Brain microvascular endothelial cell (primary cell): ENCODE measurements at places on chromosomes 6 and 20.

DNA sequence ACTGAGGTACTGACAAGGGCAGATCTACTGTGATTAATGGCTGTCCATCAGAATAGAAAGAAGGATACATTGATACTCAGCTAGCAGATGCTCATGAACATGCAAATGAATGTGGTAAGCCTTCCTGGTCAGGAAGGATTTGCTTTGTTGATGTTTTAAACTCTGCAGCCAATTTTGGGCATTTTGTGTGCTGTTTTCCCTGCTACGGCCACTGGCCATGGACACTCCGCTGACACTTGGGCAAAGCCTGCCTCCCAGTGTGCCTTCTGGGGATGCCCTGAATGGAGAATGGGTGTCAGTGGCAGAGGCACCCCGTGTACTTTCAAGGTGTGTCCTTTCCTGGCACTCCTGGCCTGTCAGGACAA, 113.1 kb downstream of the SOBP start:
- no peak for DNase-seq

DNA sequence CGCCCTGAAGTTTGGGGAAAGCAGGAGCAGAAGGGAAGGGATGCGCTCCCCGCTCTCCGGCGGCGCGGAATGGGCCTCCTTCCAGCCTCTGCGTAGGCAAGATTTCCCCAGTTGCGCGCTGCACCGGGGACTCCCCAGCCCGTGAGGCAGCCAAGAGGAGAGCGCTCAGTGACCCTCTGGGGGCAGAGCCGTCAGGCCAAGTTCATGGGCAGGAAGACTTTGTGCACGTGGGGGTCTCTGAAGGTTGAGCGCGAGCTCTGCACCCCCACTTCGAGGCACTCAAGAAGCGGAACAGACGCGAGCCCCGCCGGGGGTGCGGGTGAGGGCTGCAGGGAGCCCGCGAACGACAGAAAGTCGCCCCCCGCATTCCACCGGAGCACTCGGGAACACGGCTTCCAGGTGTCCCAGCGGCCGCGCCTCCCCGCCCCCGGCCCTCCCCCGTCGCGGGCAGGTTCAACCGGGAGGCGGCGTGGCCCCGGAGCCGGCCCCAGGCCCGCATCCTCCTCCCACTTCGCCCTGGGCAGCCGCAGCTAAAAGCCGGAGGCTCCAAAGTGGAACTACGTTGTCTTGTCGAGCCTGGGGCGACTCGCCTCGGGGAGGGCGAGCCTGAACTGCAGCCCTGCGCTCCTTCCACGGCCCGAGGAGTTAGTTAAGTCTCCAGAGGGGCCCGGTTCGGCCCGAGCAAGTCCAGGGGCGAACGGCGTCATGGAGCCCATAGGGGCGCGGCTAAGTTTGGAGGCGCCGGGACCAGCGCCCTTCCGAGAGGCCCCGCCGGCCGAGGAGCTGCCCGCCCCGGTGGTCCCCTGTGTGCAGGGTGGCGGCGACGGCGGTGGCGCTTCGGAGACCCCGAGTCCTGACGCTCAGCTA, at the start of gene PPP1R3G:
Gene PPP1R3G, plus strand, starts transcription at position 561 of the 867 bp plus-strand sequence. Its CDS starts 145 bp downstream, at position 706.
- DNase-seq, result peak; percentile 35

DNA sequence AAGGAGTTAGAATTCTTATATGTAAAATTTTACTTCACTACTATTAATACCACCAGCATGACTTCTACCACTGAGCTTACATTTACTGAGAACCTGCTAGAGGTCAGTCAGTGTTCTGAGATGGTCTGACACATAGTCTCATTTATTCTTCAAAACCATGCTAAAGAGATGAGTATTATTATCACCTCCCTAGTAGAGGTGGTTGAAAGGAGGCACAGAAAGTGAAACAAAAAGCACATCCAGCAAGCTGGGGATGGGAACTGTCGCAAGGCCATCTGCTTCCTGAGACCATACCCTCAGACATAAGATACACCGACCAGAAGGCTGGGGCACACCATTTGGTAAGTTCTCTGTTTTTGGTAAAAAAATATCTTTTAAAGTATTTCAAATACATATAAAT, 137.7 kb downstream of the INSM1 start:
- no peak for DNase-seq

GRCh38 chr20:24795436-24795835, 153.6 kb upstream of the CST7 start:
- DNase-seq, result no peak

DNA sequence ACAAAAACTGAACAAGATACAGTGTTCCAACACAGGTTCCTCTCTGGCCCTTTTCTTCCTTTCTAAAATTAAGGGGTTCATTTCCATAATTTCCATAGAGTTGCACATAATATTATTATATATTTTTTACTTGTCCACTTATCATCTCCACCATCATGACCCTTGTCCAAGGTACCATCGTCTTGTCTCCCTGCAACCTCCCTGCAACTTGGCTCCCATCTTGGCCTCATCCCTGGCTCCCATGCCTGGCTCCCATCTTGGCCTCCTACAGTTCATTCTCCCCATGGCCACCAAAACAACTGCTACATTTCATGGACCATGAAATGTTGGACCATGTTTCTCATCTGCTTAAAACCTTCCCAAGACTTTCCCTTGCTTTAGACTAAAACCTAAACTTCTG, 3.1 kb upstream of the KCNB1 start:
- DNase-seq, result no peak

DNA sequence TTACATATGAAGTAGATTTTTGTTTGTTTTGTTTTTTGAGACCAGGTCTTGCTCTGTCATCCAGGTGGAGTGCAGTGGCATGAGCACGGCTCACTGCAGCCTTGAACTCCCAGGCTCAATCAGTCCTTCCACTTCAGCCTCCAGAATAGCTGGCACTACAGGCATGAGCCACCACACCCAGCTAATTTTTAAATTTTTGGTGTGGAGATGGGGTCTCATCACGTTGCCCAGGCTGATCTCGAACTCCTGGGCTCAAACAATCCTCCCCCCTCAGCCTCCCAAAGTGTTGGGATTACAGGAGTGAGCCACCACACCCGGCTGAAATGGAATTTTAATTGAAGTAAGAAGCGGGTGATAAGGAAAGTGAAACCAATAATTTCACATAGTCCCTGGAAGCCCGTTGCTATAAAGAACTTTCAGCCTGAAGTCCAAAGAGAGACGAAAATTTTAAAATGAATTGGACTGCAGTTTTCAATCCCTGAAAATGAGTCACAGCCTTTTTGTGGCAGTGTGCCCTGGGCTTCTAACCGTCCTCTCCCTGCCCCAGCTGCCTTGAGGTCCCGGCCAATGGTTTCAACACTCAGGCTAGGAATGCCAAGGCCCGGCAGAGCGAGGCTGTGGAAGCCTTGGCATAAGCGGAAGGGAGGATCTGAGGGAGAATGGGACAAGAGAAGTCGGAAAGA, 757 bp downstream of the RAET1E start:
- DNase-seq, result peak; percentile 70

GRCh38 chr6:144155529-144155928, 5.2 kb downstream of the STX11 start:
- DNase-seq, result no peak

DNA sequence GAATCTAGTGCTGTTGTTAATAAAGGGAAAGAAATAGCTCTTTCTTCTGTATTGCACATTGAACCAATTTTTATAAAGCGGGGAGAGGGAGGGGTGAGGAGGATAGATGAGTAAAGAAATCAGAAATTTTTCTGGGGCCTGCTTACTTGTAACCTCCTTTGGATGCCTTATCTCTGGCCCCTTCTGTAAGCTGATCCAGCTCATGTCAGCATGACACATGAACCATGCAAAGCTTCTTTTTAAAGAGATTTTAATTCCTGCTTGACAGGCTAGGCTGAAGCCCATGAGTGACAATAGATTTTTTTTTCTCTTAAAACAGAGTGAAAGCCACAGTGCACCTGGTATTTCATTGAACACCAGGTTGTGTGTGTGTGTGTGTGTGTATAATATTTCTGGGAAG, 325.3 kb downstream of the PRL start:
- no peak for DNase-seq

- no peak for DNase-seq
Measured at GRCh38 chr6:28135393-28135792, 6.3 kb upstream of the ZKSCAN8 start.

DNA sequence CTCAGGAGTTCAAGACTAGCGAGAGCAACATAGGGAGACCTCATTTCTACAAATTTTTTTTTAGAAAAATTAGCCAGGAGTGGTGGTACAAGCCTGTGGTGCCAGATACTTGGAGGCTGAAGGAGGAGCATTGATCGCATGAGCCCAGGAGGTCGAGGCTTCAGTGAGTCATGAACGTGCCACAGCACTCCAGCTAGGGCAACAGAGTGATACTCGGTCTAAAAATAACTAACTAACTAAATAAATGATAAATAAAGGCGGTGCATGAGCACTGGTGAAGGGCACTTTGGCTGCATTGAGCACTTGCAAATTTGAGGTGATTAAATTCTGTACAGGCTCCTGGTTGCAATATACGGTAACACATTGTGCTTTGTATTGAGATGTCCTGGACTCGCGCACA, 13.5 kb downstream of the HLA-A start:
- no peak for DNase-seq
